ENCODE measurements at places on chromosomes 2 and 18. TPM values are rescaled to one million over a fixed set of nuclear protein-coding genes. Genes with fewer than 3 reads are reported as not detected.

DNA sequence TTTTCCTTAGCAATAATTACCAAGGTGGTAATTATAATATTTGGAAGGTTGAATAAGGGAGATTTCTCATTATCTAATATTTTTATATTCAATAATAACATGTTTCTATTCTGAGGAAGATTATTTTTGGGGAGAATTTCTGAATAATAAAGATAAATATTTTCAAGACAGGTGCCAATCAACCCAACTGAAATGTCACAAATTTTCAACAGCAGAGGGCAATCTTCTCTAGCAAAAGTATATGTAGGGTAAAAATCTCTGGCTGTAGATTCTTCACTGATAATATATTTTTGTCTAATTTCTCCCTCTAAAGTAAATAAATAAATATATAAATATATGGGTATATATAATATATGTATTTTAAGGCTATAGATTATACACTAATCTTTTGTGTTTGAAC lies 1187.2 kb upstream of the CRIM1 start:
- DNase-seq = no peak
- H3K27ac ChIP-seq = no peak overlapping the region
- no peak overlapping the region for H3K4me3 ChIP-seq
- H3K4me1 ChIP-seq = no peaks in the 10 kb centered on the region
- no peaks in the 10 kb centered on the region for H3K27me3 ChIP-seq

ASPRV1 gene
- total RNA-seq = 1.0 TPM

GREB1L gene
- total RNA-seq = 0.20 TPM

DNA sequence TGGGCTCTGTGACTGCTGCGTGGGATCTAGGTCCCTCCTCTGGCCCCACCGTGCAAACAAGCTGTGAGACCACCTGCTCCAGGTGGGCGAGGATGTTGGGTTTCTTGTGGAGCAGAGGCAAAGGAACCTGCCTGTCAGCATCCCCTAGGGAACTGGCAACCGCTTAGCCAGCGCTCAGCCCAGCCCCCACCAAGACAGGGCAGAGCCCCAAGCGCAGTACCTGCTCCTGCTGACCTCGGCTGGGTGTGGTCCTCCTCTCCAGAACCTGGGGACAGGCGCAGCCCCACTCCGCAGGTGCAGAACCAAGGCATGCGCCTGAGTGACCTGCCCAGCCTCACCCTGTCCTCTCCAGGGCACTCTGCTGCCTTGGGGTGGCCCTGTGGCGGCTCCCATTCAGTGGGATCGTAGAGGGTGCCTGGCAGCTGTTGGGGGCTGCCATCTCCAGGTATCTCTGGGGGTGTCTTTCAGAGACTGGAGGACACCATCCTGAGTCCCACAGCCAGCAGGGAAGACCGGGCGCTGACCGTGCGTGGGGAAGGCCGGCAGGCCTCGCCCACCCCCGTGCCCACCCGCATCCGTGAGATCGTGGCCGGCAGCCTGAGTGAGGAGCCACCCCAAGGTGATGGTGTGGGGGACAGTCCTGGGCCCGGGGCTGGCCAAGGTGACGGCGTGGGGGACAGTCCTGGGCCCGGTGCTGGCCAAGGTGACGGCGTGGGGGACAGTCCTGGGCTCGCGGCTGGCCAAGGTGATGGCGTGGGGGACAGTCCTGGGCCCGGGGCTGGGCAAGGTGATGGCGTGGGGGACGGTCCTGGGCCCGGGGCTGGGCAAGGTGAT lies 12.3 kb downstream of the CROCC2 start:
- no peak overlapping the region for H3K27ac ChIP-seq
- peak; percentile 70 for DNase-seq
- peaks cover 29% of the 10 kb centered on the region for H3K4me1 ChIP-seq
- H3K36me3 ChIP-seq = no peaks in the 10 kb centered on the region
- H3K4me3 ChIP-seq = no peak overlapping the region

DNA sequence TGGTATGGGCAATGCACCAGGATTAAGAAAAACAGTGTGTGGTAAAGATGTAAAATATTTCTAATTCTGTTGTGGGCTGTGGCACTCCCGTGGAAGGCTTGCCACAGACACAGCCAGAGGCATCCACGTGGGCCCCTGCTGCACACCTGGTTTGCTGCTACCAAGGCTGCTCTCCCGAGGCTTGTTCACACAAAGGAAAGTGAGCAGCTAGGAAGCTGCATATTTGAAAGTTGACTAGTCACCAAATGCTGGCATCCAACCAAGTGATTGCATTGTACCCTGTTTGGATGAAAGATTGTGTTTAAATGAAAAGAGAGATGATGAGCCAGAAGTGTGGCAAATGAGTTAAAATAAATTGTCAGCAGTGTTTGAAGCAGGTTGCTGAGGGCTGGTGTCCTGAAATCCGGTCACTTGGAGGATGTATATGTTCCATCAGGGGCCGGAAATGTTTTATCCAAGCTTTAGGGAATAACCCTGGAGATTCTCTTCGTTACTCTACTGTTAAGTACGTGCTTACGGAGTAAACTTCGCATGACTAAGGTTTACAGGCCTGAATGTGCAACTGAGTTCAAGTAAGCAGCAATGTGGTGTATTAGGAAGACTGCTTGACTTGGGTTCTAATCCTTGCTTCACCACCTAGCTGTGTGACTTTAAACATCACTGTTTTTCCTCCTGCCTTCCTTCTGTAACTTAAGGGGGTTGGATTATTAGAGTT lies 86.1 kb downstream of the MSH2 start:
- H3K27ac ChIP-seq = no peak overlapping the region
- no peak overlapping the region for H3K4me3 ChIP-seq
- H3K4me1 ChIP-seq = peaks cover 16% of the 10 kb centered on the region
- H3K27me3 ChIP-seq = no peaks in the 10 kb centered on the region

DNA sequence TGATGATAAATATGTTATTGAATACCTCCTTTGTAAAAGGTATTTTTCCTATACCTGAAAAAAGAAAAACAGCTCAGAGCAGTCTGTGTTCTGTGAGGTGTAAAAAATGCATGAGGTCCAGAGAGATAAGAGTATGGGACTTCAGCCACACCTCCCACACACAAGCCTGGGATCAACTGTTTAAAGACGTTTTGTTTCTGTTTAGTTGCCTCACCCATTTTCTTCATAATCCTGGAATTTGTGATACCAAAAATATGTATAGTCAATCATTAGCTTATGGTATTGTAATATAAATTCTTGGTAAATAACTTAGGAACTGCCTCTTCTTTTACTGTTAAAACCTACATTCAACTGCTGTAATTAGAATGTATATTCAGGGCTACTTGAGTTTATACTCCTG lies 1322.9 kb upstream of the TMEFF2 start:
- H3K4me3 ChIP-seq = no peak overlapping the region
- no peaks in the 10 kb centered on the region for H3K36me3 ChIP-seq
- no peak overlapping the region for H3K27ac ChIP-seq
- no peaks in the 10 kb centered on the region for H3K4me1 ChIP-seq
- no peaks in the 10 kb centered on the region for H3K27me3 ChIP-seq

- no peak overlapping the region for H3K27ac ChIP-seq
- H3K36me3 ChIP-seq = no peaks in the 10 kb centered on the region
- no peak overlapping the region for H3K4me3 ChIP-seq
- H3K4me1 ChIP-seq = no peaks in the 10 kb centered on the region
Measured at GRCh38 chr2:134636714-134637113, 82.1 kb downstream of the TMEM163 start.

- DNase-seq = peak; percentile 32
- no peak overlapping the region for H3K27ac ChIP-seq
- H3K4me3 ChIP-seq = no peak overlapping the region
- no peaks in the 10 kb centered on the region for H3K36me3 ChIP-seq
- no peaks in the 10 kb centered on the region for H3K4me1 ChIP-seq
Measured at GRCh38 chr2:101400048-101400447, 12.7 kb upstream of the CREG2 start.

DNA sequence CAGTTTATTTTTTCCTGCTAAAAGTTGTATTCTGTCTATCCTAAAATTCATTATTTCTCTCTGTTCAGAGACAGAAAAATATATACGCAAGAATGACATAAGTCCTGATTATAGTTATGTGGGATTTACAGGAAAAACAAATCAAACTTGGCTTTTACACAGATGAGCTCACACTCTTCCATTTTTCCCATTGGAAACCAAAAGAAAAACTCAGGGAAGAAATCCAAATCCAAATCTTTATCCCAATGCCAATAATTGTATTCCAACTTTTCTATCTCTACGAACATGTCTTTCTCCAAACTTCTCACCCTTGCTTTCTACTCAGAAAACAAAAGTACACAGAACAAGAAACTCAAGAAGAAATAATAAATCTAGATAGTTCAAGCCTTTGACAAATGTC lies 249.1 kb upstream of the TMEFF2 start:
- no peaks in the 10 kb centered on the region for H3K4me1 ChIP-seq
- no peak overlapping the region for H3K4me3 ChIP-seq
- H3K27me3 ChIP-seq = no peaks in the 10 kb centered on the region
- H3K36me3 ChIP-seq = no peaks in the 10 kb centered on the region

DNA sequence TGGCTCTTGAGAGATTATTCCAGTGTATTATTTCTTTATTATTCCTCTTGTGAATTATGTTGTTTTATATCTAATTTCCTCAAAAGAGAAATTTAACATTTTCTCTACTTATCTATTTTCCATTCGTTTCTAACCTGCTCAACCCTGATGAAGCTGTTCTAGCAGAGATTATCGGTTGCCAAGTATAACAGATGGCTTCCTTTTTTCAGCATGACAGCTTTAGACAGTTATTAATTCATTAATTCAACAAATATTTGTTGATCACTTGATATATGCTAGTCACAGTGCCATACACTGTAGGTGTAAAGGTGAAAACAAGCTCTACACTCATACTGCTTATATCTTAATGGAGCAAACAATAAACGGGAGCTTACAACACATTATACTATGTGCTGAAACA lies 137.9 kb upstream of the UBE2E3 start:
- H3K4me1 ChIP-seq = no peaks in the 10 kb centered on the region
- no peak overlapping the region for H3K27ac ChIP-seq
- H3K27me3 ChIP-seq = no peaks in the 10 kb centered on the region
- H3K4me3 ChIP-seq = no peak overlapping the region
- H3K36me3 ChIP-seq = no peaks in the 10 kb centered on the region

- H3K4me1 ChIP-seq = no peaks in the 10 kb centered on the region
- H3K27me3 ChIP-seq = no peaks in the 10 kb centered on the region
Measured at GRCh38 chr2:234355021-234355720, 141.7 kb downstream of the ARL4C start.

DNA sequence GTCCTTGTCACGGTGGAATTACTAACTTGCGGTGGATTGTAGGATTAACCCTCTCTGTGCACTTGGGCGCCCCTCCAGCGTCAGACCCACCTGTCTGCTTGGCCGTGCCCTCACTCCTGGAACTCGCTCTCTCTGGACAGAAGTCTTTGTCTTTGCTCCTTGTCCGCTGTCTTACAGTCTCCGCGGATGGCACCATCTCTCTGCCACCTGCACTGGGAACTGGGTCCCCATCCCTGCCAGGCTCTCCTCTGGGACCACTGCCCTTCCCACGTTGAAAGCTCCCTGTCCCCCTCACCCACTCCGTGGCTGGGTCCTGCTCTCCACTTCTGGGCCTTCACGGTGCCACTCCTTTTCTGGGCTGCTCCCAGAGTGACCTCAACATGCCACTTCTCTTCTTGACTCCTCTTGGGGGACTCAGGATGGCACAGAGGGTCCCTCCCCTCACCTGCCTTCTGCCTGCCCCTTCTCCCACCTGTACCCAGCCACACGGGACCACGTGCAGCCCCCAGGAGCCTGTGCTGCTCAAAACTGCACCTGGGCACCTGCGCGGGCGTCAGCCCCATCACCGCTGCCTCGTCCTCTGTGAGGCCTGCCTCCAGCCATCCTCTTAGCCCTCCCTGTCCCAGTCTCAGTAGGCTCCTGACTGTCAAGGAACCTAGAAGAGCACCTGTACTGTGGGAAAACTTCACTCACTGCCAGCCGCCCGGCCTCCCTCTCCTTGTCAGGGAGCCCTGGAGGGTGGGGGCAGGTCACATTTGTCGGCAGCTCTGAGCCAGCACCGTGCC lies 11.1 kb downstream of the CNDP2 start:
- DNase-seq = peak; percentile 69
- H3K36me3 ChIP-seq = peaks cover 57% of the 10 kb centered on the region
- no peaks in the 10 kb centered on the region for H3K4me1 ChIP-seq
- H3K4me3 ChIP-seq = no peak overlapping the region
- no peak overlapping the region for H3K27ac ChIP-seq

GRCh38 chr2:191222952-191223351 lies 22.3 kb upstream of the MYO1B start:
- DNase-seq = no peak
- H3K27ac ChIP-seq = no peak overlapping the region
- no peaks in the 10 kb centered on the region for H3K36me3 ChIP-seq

DNA sequence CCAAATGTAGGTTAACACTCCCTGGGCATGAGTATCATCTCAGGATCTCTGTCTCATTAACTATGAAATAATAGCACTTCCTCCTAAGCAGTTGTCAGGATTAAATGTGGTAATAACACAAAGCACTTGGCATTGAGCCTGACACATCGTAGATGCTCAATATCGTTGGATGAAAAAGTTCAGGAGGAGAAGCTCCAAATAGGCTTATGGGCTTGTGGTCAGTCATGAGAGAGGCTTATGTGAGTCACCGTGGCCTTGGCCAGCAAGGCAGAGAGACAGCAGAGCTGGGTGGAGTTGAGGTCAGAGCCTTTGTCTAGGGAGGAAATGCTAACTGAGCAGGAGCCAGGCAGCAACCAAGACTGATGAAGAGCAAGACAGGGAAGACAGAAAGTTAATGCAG lies 68.3 kb upstream of the PPM1B start:
- no peaks in the 10 kb centered on the region for H3K27me3 ChIP-seq
- no peak overlapping the region for H3K27ac ChIP-seq
- peaks cover 6% of the 10 kb centered on the region for H3K4me1 ChIP-seq
- no peak for DNase-seq
- H3K36me3 ChIP-seq = no peaks in the 10 kb centered on the region

PTPN18 gene
- total RNA-seq = 74.1 TPM

DNA sequence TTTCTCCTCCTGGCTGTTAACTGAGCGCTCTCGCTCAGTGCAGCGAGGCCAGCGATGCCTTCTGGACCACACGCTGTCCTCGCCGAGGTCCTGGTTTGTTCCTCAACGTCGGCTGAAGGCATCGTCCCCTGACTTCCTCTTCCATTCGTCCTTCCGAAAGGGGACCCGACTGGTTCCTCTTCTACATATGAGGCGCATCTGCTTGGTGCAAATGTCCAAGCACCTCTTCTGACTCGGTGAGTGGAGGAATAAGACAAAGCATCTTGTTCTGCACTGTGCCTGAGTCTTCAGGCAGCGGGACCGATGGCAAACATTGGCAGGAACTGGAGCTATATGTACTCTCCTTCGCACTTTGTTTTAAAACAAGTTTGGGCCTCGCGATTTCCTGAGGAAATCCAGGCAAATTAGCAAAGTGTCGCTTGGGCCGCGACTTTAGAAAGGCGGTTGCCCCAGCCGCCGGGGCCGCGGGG lies 621 bp upstream of the KCNS3 start:
- H3K4me3 ChIP-seq = peak overlapping the region; percentile 44
- peak overlapping the region; percentile 89 for H3K27ac ChIP-seq
- DNase-seq = no peak
- H3K27me3 ChIP-seq = no peaks in the 10 kb centered on the region
- no peaks in the 10 kb centered on the region for H3K36me3 ChIP-seq

SERPINB5 gene
- 0.61 TPM for total RNA-seq

- peaks cover 4% of the 10 kb centered on the region for H3K4me1 ChIP-seq
- no peaks in the 10 kb centered on the region for H3K36me3 ChIP-seq
Measured at GRCh38 chr18:50161597-50162205, 33.2 kb downstream of the MYO5B start.

- no peaks in the 10 kb centered on the region for H3K27me3 ChIP-seq
- H3K27ac ChIP-seq = no peak overlapping the region
- no peaks in the 10 kb centered on the region for H3K4me1 ChIP-seq
- no peaks in the 10 kb centered on the region for H3K36me3 ChIP-seq
- H3K4me3 ChIP-seq = no peak overlapping the region
- DNase-seq = no peak
Measured at GRCh38 chr18:75500545-75500944, 73.0 kb upstream of the SMIM21 start.
